ENCODE measurements at places on chromosomes 5 and 9.

DNA sequence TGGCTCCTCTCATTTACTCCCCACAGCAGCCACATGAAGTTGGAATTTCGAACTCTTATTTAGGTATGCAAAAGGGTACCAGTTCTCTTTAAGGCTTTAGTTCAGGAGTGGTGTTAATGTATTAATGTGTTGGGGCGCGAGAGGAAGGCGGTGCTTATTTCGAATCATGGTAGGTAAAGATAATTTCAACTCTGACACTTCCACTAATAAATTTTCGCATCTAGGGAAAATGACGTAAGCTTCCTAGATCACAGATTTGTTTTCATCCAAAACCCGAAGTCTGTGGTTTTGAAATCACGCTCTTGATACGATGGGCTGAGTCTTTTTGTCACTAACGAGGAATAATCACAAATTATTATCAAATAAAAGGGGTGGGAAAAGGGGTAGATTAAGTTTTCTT, 681 bp downstream of the PPWD1 start:
- DNase-seq = no peak

GRCh38 chr5:12901696-12902095, 997.5 kb upstream of the CTNND2 start:
- no peak for DNase-seq

DNA sequence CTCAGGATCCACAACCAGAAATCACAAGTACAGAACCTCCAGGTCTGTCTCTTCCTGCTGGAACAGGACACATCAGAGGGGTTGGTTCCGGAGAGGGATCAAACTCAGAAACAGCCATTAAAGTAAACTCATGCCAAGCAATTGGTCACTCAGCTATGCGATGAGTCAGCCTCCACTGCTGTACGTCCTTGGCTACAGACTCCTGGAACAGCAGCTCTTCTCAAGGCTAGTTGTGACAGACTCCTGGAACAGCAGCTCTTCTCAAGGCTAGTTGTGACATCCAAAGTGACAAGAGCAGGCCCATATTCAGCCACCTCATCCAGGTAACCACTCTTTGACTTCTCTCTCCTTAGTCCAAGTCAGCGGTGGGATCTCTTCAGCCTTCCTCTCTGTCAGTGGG, at the start of gene SPINK13:
Gene SPINK13, plus strand, starts transcription at position 229 of the 400 bp plus-strand sequence. CDS start 1,279 bp downstream, outside the sequence.
- peak; percentile 89 for DNase-seq

DNA sequence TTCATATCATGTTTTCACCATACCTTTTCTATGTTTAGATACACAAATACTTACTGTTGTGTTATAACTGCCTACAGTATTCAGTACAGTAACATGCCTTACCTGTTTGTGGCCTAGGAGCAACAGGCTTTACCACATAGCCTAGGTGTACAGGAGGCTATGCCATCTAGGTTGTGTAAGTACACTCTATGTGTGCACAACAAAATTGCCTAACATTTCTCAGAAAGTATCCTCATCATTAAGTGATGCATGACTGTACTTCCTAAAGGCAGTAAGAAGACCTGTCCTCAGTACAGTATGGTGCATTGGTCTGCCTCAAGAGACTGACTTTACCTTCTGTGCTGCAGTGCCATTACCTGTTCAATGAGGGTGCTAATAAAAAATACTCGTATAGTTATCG, 7.9 kb downstream of the TXN start:
- no peak for DNase-seq

GRCh38 chr9:110895147-110895905, 142.9 kb downstream of the LPAR1 start:
- DNase-seq = no peak

- DNase-seq = peak; percentile 47
Measured at GRCh38 chr9:98944057-98944733, 488 bp downstream of the COL15A1 start.

DNA sequence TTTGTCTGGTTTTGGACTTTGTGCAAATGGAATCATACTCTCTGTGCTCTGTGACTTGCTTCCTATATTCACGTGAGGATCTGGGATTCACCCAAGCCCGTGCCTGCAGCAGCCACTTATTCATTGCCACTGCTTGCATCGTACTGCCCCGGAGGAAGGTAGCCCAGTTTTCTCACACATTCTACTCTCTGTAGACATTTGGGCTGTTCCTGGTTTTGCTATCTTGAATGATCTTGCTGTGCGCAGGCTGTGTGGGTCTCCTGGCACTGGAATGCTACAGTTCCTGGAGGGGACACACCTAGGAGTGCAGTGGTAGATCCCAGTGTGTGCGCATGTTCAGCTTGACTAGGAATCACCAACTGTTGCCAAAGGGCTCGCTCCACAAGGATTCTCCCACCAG, 99.2 kb upstream of the BOD1 start:
- no peak for DNase-seq

DNA sequence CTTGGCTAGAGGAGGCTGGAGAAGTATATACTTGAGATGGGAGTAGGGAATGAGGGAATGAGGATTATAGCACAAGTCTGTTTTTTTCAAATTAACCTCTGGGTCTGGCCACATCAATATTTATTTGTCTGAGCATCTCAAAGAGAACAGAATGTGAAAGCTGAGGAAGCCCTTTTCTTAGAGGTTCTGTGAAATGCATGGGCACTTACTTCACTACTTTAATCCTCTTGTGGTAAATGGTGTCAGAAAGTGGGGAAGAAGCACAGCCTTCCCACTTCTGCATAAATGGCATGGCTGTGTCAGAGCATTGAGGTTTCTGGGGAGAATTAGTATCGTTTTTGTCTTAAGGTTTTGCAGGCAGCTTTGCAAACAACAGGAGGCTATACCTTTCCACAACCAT, 48.6 kb downstream of the SPATA31D1 start:
- peak; percentile 18 for DNase-seq

- peak; percentile 29 for DNase-seq
Measured at GRCh38 chr9:19231126-19231903, 822 bp downstream of the DENND4C start.

- DNase-seq = no peak
Measured at GRCh38 chr9:95766906-95767305, 108.6 kb upstream of the ERCC6L2 start.

DNA sequence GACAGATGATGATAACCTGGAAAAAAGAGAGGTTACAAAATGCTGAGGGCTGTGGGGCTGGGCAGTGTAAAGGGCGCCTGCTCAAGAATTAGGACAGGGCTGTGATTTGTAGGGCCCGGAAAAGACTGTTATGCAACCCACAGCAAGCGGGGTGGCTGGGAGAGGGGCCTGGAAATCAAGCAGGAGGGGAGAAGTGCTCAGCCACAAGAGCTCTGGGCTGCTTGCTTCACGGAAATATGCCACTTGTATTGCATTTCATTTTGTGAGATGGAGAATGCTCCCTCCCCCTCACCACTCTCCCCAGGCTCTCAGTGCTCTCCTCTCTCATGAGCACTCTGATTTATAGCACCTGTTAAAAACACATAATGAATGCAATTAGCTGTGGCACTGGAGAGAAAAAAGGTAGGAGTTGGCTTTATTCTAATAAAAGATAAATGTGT, 8.4 kb upstream of the HAND1 start:
- DNase-seq = no peak

GRCh38 chr5:76487386-76487785, 84.3 kb downstream of the IQGAP2 start:
- no peak for DNase-seq

- no peak for DNase-seq
Measured at GRCh38 chr5:168047669-168048111, 243.8 kb upstream of the WWC1 start.

DNA sequence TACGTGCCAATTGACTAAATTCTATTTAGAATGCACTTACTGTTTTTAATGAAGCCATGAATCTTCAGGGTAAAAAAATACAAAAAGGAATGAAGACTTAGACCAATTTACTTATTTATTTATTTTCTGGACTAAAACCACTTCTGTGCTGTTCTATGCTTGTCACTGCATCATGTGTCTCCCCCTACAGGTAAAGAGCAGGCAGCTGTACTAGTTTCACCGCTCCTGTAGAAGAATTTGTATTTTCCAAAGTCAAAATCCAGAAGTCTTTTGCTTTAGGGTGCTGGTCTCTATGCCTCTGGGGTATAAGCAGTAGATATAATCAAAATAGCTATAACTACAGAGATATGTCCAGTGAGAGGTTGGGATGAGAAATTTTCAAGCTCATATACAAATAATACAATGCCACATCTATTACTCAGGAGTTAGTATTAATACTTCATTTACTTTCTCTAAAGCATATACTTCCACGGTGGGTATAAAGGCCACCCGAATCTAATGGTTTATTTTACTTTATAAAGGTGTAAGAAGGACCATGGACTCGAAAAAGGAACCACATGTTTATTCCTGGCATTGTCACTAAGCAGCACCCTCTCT, 591.5 kb downstream of the RAB3C start:
- peak; percentile 79 for DNase-seq

- DNase-seq = no peak
Measured at GRCh38 chr5:135467871-135468485, 15.8 kb upstream of the TIFAB start.

GRCh38 chr5:176629853-176630680, at the start of the genes EIF4E1B and SNCB:
TSS of gene EIF4E1B (plus strand) at chr5:176630675. CDS start at chr5:176642788, 12,113 bp downstream.
TSS of gene SNCB (minus strand) at chr5:176630534. CDS start at chr5:176629654, 880 bp downstream.
- peak; percentile 80 for DNase-seq

- no peak for DNase-seq
Measured at GRCh38 chr9:132694144-132694543, 23.9 kb downstream of the GTF3C4 start.

DNA sequence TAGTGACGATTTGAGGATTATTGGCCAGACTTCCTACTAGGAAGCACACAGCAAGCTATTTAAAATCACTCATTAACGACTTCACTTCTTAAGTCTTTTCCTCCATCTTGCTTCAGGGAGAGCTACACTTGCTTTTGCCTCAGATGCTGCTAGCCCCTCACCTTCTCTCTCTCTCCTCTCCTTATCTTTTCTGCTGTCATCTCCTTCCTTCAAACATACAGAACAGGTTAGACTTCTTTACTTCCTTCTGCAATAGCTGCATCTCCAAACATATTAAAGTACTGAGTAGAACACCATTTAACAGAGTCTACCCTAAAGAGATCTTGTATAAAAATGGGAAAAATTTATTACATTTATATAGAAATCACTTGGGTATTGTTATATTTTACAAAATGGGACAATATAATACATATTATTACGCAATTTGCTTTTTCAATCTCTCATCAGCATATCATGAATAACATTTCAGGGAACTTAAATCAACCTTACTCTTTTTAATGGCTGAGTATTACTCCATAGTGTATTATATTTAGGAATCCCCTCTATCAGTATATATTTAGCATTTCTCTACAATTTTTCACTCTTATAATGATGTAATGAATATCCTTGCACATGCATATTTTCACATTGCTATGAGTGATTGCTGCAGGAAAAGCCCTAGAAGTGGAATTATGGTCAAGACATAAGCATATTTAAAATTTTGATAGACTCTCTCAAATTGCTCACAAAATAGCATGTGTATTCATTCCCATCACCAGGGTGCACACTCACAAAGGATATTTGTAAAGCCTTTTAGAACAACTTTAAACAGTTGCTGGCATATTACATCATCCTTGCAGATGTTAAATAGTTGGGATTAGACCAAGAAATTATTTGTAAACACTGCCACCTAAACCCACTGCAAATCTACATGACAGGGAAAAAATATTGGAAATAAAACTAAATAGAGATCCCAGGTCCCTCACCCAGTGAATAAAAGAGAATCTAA, 164.5 kb upstream of the NFIB start:
- no peak for DNase-seq

GRCh38 chr5:40025586-40025985, 600.8 kb upstream of the DAB2 start:
- no peak for DNase-seq

- DNase-seq = no peak
Measured at GRCh38 chr5:33275391-33275790, 165.4 kb upstream of the TARS1 start.

- DNase-seq = no peak
Measured at GRCh38 chr5:172565455-172565854, 75.6 kb upstream of the NEURL1B start.

GRCh38 chr5:40770764-40771163, 15.0 kb upstream of the TTC33 start:
- DNase-seq = no peak

DNA sequence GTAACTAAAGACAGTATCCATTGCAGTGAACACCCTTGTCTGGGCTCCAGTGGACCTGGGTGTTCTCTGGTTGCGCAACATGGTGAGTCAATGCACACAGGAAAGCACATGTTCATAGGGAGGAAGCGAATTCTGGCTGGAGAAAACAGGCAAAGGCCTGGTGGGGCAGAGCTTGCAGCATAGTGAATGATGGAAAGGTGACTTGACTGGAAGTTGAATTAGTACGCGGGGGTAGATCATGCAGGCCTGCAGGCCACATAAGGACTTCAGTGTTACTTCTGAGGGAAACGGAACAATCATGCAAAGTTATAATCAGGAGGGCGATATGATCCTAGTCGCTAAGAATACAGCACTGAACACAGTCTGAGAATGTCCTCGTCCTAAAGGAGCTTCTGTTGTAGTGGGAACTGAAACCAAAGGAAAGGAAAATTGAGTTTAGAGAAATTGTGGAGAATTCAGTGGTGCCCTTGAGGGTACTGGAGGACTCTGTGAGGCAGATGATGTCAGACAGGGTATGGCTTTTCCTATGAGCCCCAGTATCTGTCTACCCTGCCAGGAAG, 71.9 kb upstream of the RANBP3L start:
- DNase-seq = no peak

DNA sequence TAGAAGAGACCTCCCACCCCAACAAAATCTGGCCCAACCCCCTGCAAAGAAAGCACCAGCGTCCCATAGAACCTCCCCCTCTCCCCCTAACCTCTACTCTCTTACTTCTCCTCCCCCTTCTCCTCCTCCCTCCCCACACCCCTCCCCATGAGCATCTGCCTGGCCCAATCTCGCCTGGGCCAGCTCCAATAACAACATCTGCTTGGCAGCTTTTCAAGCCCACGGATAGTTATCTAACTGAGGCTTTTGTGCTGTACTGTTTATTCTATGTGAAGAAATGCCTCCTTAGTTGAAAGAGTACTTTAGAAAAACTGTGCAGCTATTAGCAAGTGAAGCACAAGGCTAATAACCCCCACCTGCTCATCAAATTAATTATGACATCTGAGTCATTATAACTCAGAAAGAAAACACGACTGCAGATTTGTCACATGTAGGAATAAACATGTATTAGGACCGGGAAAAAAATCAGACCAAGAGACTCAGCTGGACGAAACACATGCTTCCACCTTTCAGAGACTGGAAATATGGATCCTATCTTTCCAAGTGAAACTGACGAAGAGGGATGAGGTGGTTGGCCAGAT, 42.8 kb downstream of the NFIB start:
- DNase-seq = peak; percentile 88

GRCh38 chr5:78287833-78288232, 6.7 kb downstream of the AP3B1 start:
- DNase-seq = peak; percentile 76

Data from astrocyte of the hippocampus (primary cell).